Foreskin keratinocyte (primary cell): ENCODE measurements at places on chromosomes 7 and 10. TPM values are rescaled to one million over a fixed set of nuclear protein-coding genes. Genes with fewer than 3 reads are reported as not detected.
A peak's percentile ranks its signal among the peaks of the same experiment; 100 is the strongest.

MEOX2 gene
- total RNA-seq: not detected in 2 replicates

- DNase-seq: no peak
These were observed 82.2 kb upstream of the GPR22 start for GRCh38 chr7:107387573-107388219.

DNA sequence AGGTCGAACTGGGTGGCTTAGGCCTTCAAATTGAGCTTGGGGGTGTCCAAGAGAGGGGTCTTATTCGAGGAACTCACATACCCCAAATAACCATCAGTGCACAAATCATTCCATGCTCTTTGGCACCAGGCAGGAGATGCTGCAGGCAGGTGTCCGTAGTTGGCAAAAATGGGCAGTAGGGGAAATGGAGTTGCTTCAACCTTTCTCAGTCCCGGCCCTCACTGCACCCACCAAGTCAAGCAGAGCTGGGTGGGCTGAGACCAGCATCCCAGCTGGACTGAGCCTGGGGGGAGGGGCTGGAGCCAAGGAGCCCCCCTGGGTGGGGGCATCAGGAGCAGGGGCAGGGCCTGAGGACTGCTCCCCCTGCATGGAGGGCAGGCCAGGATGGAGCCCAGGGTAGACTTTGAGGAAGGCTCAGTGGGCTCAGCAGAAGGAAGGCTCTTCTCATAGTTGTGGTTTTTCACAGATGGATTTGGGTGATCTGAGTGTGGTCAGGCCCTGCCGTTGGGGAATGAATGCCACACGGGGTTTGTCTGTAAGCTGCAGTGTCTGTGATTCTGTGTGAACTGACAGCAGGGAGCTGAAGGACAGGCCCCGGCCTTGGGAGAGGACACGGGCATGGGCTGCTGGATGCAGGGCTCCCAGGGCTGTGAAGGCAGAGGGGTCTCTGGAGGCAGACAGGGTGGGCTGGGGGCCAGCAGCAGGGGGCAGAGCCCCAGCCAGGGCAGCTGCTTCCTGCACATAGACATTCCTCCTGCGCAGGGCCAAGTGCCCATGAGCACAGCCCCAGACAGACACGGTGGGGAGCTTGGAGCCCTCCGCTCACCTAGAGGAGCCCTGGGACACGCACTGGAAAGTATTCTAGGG is 144.5 kb downstream of the ADCY1 start:
- DNase-seq: no peak

COBL gene
- 0.78 and 1.4 TPM in 2 replicates for total RNA-seq

GRCh38 chr10:59903871-59904270 is 2.5 kb downstream of the CCDC6 start:
- peak; percentile 42 for DNase-seq

GRCh38 chr10:99233689-99234037 is 2.0 kb downstream of the HPSE2 start:
- no peak for DNase-seq

GRCh38 chr7:2821842-2822507 is 22.1 kb downstream of the GNA12 start:
- peak; percentile 90 for DNase-seq

DNA sequence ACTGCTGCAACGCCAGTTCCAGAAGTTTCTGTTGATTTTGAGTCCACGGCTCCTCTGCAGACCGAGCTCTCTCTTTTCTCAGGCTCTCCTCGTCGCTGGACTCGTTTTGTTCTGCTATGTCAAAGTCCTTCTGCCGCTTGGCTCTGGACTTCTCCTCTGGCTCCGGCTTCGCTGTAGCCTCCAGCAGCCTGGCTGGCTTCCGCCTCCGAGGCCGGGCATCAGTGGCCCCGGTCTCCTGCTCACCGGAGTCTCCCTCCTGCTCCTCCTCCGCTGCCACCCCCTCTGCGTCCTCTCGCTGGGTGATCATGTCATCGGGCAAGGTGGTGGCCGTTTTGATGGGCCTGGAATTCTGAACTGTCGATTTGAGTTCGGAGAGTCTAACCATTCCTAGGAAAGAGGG is 225.2 kb downstream of the MLLT10 start:
- DNase-seq: no peak

CALML3 gene
- total RNA-seq: 2.7 and 4.7 TPM in 2 replicates

DNA sequence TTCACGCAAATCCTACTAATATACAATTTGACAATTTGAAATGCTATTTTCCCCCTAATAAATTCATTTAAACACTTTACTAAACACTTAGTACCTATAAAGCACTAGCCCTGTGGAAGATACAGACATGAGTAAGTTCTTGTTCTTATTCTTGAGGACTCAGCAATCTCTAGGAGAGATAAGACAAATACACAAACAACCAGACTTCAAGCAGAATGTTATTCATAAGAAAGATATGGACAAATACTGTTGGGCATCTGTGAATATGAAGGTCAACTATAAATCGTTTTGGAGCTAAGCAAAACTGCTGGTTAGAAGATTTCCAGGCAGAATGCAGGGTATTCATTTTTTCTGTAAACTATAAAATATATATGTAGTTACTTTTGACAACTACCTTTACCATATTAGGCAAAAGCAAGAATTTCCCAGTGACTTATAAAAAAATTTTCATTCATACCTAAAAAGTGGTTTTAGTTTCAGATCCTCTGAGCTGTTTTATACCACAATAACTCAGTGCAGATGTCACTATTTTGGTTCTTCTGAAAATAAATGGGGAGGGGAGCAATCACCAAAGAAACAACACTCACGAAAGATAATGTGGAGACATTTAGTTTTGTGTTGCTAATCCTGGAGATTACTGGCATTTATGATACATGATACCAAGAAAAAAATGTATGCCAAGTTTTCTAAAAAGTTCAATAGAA is 3.8 kb downstream of the VPS41 start:
- no peak for DNase-seq

VPS50 gene
- total RNA-seq: 12.9 and 14.7 TPM in 2 replicates

DNA sequence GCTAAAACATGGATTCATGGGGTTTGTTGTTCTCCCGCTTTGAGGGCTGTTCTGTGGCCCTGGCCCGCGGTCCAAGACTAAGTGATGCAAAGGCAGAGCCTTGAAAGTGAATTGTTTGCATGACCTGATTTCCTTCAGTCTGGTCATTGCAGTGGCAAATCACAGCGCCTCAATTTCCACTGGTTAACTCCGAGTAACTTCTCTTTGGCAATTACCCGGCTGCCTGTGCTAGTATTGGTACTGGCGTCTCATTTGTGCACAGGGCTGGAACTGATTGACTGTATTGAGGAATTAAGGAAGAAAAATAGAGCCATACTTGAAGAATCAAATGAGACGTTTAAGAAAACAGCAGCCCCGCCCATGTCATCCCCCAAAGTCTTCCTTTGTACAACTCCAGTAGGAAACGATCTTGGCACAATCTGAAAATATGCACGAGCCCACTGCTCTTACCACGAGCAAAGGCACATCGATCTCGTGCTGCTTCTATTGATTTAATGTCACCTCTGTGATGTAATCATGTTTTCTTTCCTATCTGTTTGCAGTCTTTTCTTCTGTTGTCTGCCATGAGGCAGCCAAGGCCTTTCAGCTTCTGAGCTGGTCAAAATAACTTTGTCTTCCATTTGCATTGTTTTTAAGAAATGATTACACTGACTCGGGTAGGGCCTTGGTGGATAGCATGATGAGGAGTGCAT is 60.6 kb upstream of the SHH start:
- no peak for DNase-seq

- DNase-seq: no peak
These were observed 38.2 kb downstream of the PLAU start for GRCh38 chr10:73948947-73949633.

ENTPD1 gene
- total RNA-seq: not detected in 2 replicates

DNA sequence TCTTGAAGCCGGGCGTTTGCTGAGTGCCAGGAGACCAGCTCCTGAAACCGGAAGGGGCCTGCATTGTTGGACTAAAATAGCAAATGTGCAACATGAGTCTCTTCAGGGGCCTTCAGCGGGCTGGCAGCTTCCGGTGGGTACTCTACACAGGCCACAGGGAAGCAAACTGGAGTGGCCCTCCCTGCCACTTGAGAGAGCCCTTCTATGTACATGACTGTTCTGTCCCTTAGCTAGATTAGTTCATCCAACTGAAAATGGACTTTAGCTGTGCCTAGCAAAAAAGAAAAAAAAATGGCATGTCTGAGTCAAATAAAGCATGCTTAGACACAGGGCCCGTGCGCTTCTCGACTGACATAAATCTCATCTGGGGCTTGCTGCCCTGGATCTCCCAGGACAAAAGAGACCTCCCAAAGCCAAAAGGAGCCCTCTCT is 115.3 kb upstream of the TCF7L2 start:
- no peak for DNase-seq

DNA sequence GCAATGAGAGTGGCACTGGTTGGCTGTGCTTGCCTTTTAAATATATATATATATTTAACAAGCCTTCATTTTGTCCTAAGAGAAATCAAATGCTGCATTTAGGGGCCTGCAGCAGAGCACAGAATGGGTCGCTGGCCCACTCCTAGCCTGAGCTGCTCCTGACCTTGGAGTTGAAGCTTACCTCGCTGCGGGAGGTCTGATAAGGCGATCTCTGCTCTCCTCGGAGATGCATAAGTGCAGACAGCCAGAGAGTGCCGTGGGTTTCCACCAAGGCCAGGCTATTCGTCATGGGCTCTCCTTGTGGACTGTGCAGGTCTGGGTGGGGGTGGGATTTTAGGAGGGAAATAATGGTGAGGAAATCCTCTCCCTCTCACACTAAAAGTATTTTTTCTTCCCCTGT is 99.5 kb upstream of the IKZF1 start:
- DNase-seq: no peak

DNA sequence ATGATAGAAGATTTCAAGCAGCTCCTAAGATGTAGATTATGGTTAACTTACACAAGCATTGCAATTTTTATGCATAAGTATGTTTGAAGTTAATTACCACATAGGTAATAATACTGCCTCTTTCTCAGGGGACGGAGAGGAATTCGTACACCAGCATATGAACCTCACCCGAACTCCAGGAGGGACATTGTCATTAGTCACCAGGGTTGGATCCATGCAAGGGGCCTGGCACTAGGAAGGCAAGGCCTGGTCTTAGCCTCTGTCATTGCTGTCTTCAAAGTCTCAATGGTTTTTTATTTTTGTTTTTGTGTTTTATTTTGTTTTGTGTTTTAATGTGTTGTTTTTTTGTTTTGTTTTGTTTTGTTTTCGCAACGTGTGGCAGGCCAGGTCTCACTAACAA is 145.6 kb upstream of the PPP2R2D start:
- no peak for DNase-seq

TRPV5 gene
- total RNA-seq: not detected in 2 replicates

NT5C3A gene
- 25.4 and 26.7 TPM in 2 replicates for total RNA-seq

GRCh38 chr10:33067917-33068316 is 109.9 kb upstream of the ITGB1 start:
- no peak for DNase-seq

GRCh38 chr10:102431452-102432124 is 786 bp downstream of the CUEDC2 start:
- DNase-seq: peak; percentile 14

DENND2A gene
- total RNA-seq: 1.1 and 3.0 TPM in 2 replicates

DNA sequence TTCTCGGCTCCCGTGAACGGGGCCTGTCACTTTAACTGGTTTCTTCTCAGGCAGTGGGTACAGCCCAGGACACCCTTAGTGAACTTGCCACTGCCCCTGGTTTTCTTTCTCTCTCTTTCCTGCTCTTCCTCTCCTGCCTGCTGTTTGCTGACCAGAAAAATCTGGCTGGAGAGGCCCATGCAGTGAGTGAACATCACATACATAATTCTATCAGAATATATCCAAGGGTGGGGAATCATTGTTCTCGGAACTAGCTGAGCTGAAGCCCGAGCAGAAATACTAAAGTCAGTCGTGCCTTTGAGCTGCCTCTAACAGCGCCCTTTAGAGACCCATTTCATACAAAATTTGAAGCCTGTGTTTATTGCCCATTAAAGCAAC is 501.5 kb upstream of the GALNT17 start:
- no peak for DNase-seq

OR6B1 gene
- not detected in 2 replicates for total RNA-seq

NME8 gene
- not detected in 2 replicates for total RNA-seq

GRCh38 chr7:79281426-79281825 is 172.0 kb downstream of the MAGI2 start:
- no peak for DNase-seq

LAMB1 gene
- 179 and 219 TPM in 2 replicates for total RNA-seq

DNA sequence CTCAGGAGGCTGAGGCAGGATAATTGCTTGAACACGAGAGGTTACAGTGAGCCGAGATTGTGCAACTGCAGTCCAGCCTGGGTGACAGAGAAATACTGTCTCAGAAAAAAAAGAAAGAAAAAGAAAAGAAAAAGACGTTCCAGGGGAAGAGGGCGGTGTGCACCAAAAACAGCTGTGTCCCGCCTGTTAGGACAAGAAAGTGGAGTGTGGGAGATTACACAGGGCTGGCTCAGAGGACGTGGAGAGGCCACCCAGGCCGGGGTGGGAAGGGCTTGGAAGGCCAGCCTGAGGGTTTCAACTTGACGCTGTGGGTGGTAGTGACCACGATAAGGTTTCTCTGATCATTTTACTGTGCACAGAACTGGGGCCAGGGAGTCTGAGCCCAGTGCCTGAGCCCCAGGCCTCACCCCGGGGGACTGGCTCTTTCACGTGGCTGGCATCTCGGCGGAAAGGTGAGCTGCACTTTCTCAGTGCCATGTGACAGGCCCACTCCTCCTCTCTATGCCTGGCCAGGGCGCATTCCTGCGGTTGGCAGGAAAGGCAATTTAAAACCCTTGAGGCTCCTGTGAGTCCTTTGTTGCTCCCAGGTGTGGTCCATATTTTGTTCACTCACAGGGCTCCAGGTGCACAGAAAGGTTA is 13.9 kb downstream of the RHBDD2 start:
- DNase-seq: peak; percentile 74

DNA sequence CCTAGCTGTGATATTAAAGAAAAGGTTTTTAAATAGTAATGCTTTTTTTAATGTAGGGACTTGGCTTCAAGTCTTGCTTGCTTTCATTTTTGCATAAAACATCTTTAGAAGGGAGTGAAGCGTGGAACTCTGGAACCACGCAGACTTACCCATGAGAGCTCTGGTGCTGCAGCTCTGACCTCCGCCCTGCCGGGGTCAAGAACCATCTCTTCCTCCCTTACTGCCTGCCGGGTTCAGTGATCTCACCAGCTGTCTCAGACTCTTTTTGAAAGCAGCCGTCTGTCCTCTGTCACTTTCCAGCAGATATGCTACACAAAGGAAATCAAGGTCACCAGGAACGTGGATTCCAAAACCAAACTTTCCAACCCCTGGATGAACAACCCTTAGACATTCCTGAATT is 353.8 kb downstream of the GPR37 start:
- DNase-seq: no peak

SPDYE11 gene
- not detected in 2 replicates for total RNA-seq

- DNase-seq: no peak
These were observed 459 bp downstream of the SUGCT start for GRCh38 chr7:40135317-40135610.

FAM221A gene
- 0.31 and 0.67 TPM in 2 replicates for total RNA-seq

- no peak for DNase-seq
These were observed 441.1 kb upstream of the SEMA3D start for GRCh38 chr7:85627791-85628586.

GRCh38 chr10:127102176-127102575 is 94.2 kb downstream of the INSYN2A start:
- peak; percentile 15 for DNase-seq

EFCAB10 gene
- 0.18 and 0.31 TPM in 2 replicates for total RNA-seq

AKR1C1 gene
- 7.6 and 10.6 TPM in 2 replicates for total RNA-seq

PDK4 gene
- not detected in 2 replicates for total RNA-seq

TET1 gene
- total RNA-seq: 0.42 and 0.51 TPM in 2 replicates
